ENCODE measurements at places on chromosomes 2 and 18.

- DNase-seq: no peak
These were observed 538.0 kb downstream of the SLC4A3 start for GRCh38 chr2:220165401-220165800.

GRCh38 chr18:31275722-31276463 lies 42.1 kb upstream of the DSG1 start:
- DNase-seq: no peak

GRCh38 chr2:36698993-36699392 lies 2.5 kb downstream of the VIT start:
- no peak for DNase-seq

GRCh38 chr2:176324862-176325261 lies 55.6 kb downstream of the MTX2 start:
- no peak for DNase-seq

GRCh38 chr2:55138014-55138881 lies 88.0 kb upstream of the RTN4 start:
- DNase-seq: no peak

DNA sequence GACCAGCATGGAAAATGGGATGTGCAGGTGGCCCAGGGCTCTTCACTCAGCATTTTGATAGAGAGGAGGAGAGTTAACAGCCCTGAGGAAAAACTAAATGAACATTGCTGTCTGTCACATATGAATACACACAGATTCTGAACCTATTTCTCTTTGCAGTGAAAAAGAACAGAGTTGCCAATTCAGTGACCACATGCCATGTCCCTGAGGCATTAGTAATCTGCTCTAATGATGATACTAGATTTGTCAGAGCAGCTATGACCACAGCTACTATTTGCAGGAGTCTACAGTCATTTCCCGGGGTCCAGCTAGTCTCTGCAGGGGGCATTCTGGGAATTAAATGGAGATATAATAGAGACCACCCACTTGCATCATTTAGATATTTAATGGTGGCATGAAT lies 267.6 kb downstream of the TMX3 start:
- no peak for DNase-seq

DNA sequence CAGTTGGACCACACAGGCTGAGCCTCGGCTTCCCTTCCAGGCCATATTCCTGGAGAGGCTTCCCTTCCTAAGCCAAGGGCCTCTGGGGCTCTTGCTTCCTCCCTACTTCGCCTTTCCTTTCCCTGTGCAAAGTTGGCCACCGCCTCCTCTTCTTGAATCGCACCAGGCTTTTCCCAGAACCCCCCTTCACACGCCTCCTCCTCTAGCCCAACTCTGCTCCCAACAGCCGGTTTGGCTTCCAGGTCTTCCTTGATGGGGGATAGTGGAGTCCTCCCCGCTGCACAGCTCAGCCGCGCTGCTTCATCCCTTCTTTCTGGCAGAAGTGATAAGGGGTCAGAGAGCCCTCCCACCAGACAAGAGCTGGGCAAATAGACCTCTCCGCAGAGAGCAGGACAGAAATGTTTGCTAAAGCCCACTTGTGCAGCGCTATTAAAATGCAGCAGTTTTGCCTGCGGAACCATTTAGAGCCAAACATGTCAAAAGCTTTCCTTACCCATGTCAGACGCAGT lies 56.4 kb downstream of the SNORC start:
- no peak for DNase-seq

All from suprapubic skin (tissue), 4 donors.